ENCODE measurements at places on chromosomes 7 and 10.
A peak's percentile ranks its signal among the peaks of the same experiment; 100 is the strongest.

DNA sequence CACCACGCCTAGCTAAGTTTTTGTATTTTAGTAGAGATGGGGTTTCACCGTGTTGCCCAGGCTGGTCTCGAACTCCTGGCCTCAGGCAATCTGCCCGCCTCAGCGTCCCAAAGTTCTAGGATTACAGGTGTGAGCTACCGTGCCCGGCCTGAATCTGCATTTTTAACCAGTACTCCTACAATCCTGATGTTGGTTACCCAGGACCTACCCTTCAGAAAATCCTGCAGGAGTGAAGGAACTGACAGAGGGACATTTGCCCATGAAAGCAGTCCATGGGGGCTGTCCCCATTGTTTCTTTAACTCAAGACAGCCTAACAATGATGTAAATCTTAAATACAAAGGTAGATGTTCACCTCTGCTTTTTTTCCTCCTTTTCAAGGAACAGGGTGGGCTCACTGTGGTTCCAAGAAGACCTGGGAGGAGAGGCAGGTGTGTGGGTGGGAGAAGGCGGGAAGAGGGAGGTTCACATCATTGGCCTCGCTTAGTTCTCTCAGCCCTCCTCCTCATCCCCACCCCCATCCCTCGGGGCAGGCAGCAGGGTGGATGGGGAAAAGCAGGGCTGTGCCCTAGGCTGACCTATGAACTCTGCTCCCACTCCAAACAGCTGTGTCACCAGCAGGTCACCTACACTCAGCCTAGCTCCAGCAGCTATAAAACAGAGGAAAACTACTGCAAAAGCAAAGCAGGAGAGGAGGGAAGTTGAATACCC, 13.5 kb downstream of the LRRC20 start:
- DNase-seq = no peak

DNA sequence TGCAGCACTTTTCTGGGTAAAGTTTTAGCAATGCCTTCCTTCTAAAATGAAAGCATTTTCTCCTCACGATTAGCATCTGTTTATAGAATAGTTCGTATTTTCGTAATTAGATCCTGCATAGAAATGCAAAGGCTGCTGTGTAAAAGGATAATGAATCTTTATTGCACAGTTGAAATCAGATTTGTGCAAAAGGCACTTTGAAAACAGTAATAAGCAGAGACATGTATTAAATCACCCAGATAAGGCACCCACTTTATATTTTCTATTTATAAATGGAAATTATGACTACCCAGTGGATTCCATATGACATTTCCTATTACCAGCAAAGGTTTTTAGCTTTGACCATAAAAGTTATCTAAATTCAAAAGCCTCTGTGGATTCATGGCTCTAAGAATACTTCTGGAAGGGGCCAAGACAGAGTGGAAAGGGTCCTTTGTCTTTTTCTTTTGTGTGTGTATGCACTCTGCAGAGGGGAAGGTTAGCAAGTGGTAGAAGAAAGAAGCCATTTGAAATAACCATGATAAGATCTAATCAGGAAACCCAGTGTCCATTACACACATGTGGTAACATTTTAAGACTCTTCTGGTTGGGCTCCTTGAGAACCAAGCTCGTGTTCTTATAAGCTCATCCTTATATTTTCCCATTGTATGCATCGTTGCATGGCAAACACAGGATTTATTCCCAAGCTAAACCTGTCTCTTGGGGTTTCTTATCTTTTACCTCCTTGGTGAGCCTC, 612.1 kb downstream of the AUTS2 start:
- DNase-seq = no peak

- no peak for DNase-seq
These were observed 42.3 kb upstream of the PNLIPRP3 start for GRCh38 chr10:116385311-116385710.

DNA sequence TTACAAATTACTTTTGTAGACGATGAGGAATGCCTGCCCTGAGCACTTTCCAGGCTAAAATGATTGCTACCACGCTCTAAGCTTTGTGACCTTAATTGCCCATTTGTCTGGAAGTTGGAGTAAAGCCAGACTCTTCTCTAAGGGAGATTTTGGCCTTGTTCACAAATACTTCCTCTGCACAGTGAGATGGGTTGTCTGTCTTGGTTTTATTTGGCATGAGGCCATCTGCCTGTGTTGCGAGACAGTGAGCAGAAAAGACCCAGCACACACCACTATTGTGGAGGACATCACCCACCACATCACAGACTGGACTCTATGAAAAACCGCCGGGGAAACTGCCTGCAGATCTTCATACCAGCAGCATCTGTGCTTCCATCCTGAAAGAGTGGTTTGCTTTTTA, 138.4 kb downstream of the BICC1 start:
- no peak for DNase-seq

DNA sequence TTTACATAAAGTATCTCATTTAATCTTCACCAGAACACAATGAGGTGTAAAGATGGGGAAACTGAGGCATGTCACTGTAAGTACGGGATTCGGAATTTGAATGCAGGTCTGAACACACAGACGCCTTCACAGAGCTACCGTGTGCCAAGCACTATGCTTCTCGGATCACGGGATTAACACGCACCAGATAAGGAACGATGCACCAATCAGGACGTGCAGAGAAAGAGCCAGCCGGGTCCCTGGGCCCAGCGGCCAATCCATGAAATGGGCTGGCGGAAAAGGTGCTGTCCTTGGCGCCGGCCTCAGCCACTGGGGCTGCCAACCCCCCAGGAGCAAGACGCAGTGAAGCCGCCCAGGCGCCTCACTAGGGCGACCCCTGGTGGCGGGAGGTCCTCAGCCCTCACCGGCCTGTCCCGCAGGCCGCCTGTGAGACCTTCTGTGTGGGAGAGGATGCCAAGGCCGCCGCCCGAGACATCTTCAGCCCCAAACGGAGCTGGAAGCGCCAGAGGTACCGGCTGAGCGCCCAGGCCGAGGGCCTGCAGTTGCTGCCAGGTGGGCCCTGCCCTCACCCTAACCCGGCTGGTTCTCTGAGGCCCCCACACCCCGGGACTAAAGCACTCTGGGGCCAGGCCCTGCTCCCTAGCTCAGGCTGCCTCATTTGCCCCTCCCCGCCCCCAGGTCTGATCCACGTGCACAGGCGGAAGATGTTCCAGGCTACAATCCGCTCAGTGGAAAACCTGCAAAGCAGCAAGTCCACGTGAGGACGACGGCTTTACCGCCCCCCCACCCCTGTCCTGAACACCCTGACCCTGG, 15.6 kb downstream of the ATG9B start:
- DNase-seq = peak; percentile 73

- DNase-seq = no peak
These were observed 453.4 kb upstream of the NFE2L3 start for GRCh38 chr7:25698451-25699113.

DNA sequence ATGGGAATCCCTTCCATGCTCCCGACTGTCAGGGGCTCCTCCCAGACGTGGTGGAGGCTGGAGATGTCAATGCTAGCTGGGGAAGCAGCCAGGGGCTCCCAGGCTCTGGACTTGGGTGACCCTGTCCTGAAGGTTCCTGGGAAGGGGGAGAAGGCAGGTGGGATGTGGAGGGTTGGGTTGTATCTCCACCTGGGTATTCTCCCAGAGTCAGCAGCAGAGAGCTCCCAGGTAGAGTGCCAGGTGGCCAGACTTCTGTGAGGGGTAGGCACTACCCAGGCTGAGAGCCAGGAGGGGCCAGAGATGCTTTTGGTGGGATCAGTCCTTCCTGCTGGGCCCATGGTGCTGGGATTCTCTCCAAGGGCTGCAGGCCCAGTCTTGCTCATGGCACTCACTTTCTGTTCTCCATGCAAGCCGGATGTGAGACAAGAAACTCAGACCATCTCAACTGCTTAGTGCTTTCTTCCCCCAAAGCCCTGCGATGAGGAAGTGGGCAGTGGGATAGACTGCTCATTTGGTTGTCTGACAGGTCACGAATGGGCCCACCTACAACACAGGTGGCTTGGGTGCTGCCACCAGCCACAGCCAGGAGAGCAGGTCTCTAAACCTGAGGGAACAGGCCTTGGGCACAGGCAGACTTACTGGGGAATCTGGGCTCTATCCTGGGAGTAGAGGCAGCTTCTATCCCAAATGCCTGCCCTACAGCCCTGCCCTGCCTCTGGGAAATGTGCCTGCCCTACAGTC, 52.5 kb upstream of the CAMK2B start:
- peak; percentile 79 for DNase-seq

DNA sequence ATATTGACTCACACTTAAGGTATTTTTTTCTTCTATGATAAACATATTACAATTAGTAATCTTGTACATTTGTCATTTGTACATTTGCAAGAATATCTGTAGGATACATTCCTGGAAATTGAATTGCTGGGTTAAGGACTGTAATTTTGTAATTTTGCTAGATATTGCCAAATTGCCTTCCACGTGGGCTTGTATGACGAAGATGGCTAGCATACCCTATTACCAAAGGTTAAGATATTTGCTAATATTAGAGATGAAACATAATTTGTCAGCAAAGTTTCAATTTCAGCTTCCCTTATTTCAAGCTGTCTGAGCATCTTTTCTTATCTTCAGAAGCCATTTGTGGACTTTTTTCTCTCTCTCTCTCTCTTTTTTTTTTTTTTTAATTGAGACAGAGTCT, 1.0 kb upstream of the LYZL2 start:
- DNase-seq = no peak

Measured in OCI-LY7 (cell line).